ENCODE measurements at places on chromosomes 7 and 10. TPM values are rescaled to one million over a fixed set of nuclear protein-coding genes. Genes with fewer than 3 reads are reported as not detected.

The UTF1 gene
- not detected for total RNA-seq

The WDR91 gene
- 5.8 TPM for total RNA-seq

The EVX1 gene
- total RNA-seq: under 0.01 TPM

The AIMP2 gene
- total RNA-seq: 39.8 TPM

The EN2 gene
- total RNA-seq: under 0.01 TPM

The PDE6C gene
- not detected for total RNA-seq

The PTPRN2 gene
- total RNA-seq: 0.71 TPM

The PTF1A gene
- not detected for total RNA-seq

The UCN3 gene
- not detected for total RNA-seq

The TMEM236 gene
- under 0.01 TPM for total RNA-seq

The ZNF503 gene
- total RNA-seq: 4.7 TPM

The EBLN1 gene
- total RNA-seq: not detected

The MMP21 gene
- total RNA-seq: under 0.01 TPM

The CAV2 gene
- 47.8 TPM for total RNA-seq

The AQP1 gene
- 1.00 TPM for total RNA-seq

The DKK1 gene
- total RNA-seq: 165 TPM

The PTPN20 gene
- total RNA-seq: 0.14 TPM

The SLC18A3 gene
- not detected for total RNA-seq

The GPRIN2 gene
- total RNA-seq: under 0.01 TPM

The CARD11 gene
- total RNA-seq: 0.43 TPM

The SPDYE5 gene
- not detected for total RNA-seq

The HABP2 gene
- total RNA-seq: not detected

The HTR5A gene
- not detected for total RNA-seq

The ABCC2 gene
- total RNA-seq: 1.6 TPM

The OPALIN gene
- not detected for total RNA-seq

The RNF148 gene
- total RNA-seq: 0.74 TPM

The C7orf57 gene
- not detected for total RNA-seq

The STARD3NL gene
- 66.4 TPM for total RNA-seq

The PCLO gene
- total RNA-seq: under 0.01 TPM

Measured in smooth muscle cell of bladder (primary cell).